GDM1 (cell line): ENCODE measurements at places on chromosomes 3 and 15.

GRCh38 chr3:139689708-139690228, 12.0 kb upstream of the NMNAT3 start:
- DNase-seq: no peak

- DNase-seq: no peak
Measured at GRCh38 chr3:144055604-144056003, 84.0 kb downstream of the DIPK2A start.

DNA sequence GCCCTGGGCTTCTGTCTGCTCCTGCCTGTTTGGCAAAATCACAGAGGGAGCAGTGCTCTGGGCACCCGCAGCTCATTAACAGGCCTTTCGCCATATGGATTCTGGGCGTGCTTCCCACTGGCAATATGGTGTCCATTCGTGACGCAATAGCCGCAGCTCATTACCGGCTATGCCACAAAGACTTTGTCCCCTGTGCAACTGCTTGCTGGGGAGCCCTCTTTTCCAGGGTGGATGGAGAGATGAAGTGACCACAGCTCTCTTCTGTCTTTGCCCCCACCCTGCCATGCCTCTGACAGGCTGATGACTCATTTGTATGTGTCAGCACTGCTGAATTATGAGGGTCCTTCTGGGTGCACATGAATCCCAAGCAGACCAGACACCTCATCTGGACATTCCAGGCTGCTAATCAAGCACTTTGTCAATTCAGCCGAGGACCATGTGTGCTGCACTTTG, 214.3 kb upstream of the FEZF2 start:
- no peak for DNase-seq

DNA sequence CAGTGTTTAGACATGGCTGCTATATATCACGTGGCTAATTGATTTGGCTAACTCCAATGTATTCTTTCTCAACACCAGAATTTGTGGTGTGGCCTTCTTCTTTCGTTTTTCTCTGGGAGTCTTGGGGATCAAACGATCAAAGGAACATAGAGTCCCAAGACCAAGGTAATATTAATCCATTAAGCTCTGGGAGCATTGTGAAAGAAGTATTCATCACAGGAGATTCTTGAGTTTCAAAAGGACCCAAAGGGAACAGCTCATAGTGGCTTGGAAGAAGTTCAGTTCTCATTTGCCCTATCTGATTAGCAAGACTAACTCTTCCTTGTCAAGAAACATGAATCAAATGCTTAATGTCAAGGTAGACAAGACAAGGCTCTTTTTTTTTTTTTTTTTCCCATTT, 32.9 kb upstream of the TICRR start:
- DNase-seq: no peak

DNA sequence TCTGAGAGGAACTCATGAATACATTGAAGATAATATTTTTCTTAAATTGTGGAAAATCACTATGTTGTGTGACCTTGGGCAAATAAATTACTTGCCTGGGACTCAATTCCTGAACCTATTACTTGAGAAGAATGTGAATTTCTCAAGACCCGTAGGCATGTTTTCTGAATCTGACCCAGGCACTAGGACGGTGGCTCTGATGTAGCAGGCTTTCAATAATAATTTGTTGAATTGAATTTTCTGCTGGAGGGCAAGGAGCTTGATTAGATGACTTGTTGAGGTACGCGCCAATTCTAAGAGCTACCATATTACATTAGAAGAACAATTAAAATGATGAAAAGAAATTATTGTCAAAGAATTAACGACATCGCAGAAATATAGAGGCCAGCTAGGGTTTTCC, 150.2 kb upstream of the LRRC3B start:
- no peak for DNase-seq

- no peak for DNase-seq
Measured at GRCh38 chr3:134351427-134351826, 22.8 kb downstream of the AMOTL2 start.

GRCh38 chr3:11643201-11643603, 513 bp downstream of the VGLL4 start:
- no peak for DNase-seq

GRCh38 chr3:175965036-175965435, 1105.9 kb downstream of the NAALADL2 start:
- no peak for DNase-seq

- DNase-seq: no peak
Measured at GRCh38 chr3:172562871-172563865, 39.9 kb upstream of the TNFSF10 start.

GRCh38 chr15:66587749-66588148, 22.0 kb upstream of the LCTL start:
- DNase-seq: no peak

- DNase-seq: no peak
Measured at GRCh38 chr15:59373215-59373614, 544 bp upstream of the MYO1E start.

DNA sequence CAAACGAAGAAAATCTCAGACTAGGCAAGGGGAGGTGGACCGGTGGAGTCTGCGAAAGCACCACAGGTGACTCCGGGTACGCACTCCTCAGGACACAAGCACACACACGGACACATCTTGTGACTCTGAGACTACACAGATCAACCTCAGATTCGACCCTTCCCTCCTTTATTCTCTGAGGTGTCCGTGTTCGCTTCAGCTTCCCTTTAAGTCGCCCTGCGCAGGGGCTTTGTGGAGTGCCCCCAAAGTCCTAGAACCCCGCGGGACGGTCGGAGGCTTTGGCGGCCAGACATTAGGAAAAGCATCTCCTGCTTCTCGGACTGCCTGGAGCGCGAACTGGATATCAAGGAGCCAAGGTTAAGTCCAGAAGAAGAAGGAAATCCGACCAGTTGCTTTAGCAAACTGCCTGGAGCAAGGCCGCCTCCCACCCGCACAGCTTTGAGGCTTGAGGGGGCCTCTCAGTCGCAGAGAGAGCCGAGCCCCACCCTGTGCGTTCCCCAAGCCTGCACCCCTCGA, 730 bp downstream of the DGKG start:
- DNase-seq: no peak

DNA sequence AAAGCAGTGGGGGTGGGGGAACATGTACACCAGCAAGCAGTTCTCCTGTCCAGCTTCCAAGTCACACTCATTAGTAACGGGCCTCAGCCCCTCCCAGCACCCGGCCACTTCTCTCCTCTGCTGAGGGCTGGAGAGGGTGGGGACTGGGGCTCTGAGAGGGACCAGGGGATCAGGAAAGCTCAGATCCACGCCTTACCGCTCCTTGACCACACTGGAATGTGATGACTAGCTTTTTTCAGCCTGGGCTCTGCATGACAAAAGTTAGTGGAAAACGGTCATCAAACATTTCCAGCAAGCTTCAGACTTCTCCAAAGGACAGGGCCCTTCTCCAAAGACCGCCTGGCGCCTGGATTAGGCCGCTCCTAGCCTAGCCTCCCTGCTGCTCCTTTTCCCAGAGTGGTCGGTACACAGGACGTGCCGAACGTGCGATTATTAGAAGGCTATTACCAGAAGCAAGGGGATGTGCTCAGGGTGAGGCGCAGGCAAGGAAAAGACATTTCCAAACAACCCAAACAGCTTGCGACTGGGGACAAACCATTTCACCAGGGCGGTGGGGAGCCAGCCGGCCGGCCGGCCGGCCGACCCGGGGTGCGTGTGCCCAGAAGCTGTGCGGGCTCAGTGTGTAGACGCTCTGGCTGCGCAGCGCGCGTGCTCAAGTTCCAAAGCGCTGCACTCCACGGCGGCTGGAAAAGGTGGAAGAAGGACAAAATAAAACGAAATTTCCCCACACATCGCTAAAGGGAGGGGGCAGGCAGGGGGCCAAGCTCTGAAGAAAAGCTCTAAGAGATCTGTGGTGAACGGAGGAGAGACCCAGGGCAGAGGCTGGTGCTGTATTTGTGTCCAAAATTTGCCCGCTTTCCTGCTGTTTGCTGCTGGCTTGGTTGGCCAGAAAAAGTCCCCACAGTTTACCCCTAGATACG, 51.0 kb upstream of the SSR3 start:
- DNase-seq: no peak

DNA sequence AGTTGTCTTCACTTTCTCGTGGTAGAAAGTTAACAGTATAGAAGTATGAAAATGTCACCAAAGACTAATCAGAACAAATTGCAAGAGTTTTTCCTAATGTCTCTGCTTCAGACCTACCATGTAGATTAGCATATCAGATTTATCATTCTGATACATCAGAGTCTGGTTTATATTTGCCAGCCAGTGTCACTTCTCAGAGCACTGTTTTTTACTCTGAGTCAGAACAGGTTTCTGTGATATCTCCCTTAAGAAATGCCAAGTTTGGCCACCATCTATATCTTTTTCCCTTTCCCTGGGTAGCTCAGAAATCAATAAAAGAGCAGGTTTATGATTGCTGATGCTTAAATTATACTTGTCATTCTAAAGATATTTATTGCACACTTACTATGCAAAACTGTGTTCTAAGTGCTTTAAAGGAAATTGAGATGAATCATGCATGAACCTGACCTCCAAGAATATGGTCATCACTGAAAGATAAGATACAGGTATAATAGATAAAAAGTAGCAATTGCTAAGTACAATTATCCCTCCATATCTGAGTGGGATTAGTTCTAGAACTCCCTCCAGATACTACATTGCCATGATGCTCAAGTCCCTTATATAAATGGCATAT, 672.7 kb upstream of the NAALADL2 start:
- DNase-seq: no peak

GRCh38 chr3:133833880-133834620, 28.4 kb downstream of the SRPRB start:
- no peak for DNase-seq

DNA sequence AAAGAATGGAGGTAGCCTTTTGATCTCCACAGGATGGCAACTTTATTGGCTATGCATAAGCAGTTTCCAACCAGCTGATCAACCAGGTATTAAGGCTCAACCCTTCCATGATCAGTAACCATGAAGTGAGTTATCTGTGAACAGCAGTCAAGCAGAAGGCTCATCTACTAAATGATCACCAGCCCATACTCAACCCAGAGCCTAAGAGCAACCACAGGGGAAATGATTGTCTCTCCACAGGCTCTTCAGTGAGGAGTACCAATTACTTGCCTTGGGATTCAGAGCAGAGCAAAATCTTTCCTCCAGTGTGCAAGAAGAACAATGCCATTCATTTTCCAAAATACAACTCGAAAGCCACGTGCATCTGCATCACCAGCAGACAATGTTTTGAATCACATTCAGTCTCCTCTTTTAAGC, 754.8 kb downstream of the ROBO1 start:
- no peak for DNase-seq

GRCh38 chr3:42515391-42515916, 13.0 kb downstream of the VIPR1 start:
- DNase-seq: no peak

- DNase-seq: no peak
Measured at GRCh38 chr3:88930611-88931010, 176.8 kb upstream of the EPHA3 start.

DNA sequence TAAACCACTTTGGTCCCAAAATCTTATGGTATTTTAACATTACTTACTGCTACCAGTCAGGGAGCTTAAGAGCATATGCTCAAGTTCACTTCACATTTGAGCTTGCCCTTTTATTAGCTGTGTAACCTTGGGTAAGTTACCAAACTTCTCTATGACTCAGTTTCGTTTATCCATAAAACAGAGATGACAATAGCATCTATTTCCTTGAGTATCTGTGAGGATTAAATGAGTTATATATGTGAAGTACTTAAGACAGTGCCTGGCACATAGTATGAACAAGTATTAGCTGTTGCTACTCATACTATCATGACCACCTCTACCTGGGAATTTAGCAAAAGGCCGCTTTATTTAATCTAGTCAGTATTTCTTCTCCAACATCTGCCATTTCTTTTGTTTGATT, 5.9 kb downstream of the ATOSA start:
- DNase-seq: no peak

DNA sequence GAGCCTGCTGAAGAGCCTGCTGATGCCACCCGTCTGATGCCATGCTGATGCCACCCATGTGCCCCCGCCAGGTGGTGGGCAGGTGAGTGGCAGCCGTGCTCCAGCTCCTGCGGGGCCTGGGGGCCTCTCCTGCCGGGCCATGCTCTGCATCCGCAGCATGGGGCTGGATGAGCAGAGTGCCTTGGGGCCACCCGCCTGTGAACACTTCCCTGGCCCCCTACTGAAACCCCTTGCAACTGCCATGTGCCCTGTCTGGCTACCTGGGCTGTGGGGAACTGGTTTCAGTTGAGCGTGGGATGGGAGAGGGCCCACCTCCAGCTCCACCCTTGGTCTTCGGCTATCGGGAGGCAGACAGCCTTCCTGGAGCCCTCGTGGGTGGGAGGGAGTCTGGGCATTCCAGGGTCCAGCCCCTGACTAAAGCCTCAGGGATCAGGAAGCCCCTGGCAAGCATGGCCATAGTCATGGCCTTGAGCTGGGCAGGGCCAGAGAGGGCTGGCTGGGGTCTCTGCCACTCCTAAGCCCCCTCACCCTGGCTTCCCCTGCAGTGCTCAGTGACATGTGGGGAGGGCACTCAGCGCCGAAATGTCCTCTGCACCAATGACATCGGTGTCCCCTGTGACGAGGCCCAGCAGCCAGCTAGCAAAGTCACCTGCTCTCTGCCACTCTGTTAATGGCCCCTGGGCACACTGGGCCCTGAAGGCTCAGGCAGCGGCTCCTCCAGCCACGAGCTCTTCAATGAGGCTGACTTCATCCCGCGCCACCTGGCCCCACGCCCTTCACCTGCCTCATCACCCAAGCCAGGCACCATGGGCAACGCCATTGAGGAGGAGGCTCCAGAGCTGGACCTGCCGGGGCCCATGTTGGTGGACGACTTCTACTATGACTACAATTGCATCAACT, 92.2 kb downstream of the TBC1D2B start:
- DNase-seq: no peak
